ENCODE measurements at places on chromosomes 2 and 18.

DNA sequence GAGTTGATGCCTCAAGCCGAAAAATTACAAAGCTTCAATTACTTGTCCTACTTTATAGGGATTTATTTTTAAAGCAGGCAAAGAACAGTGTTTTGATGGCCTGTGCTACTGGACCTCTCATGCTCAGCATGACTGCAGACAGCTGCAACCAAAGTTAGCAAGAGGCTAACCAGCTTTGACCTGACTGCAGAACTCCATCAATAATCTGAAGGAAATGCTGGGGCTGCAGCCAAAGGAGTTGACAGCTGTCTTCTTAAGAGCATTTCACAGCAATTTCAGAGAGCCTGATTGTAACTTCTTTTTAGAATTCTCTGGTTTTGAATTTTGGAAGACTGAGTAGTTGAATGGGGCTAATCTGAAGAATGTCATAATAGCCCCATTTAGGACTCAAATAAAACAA, 46.5 kb upstream of the SESTD1 start:
- no peak for DNase-seq

- DNase-seq = no peak
Observed at GRCh38 chr2:202036601-202037037, 3.0 kb downstream of the FZD7 start.

GRCh38 chr2:168798888-168799410, 3.5 kb upstream of the NOSTRIN start:
- no peak for DNase-seq

- DNase-seq = no peak
Observed at GRCh38 chr18:907885-908757, 3.5 kb downstream of the ADCYAP1 start.

- peak; percentile 52 for DNase-seq
Observed at GRCh38 chr2:203583701-203584100, 48.6 kb upstream of the RAPH1 start.

DNA sequence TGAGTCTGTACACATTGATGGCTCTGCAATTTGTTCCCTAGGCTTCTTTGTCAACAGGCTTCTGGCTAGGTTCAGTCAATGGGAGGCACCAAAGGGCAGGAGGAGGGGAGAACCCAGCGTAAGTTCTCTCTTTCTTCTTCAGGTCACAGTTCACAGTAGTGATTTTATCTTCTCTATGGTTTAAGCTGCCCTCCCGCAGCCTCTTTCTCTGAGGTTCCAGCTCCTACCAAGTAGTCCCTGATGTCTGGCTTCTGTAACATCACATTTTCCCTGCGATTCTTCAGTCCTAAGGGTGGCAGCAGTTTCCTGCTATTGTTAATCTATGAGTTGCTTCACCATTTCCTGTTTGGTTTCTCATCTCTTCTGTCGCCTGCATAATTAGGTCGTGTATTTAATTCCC, 107.4 kb downstream of the CPO start:
- no peak for DNase-seq

DNA sequence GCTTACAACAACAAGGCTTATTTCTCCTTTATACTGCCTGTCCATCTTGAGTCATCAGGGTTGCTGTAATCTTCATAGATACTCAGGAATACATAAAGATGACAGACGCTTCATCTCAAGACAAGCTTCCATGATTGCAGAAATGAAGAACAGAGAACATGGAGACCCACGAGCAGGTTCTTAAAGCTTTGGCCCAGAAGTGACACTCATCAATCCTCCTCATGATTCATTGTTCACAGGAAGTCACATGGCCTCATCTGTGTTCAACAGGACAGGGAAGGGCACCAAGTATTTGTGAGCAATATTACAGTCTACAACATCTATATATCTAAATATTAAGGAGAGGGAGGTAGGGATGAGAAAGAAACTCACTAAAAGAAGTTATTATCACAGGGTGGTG, 36.5 kb upstream of the PGAP1 start:
- no peak for DNase-seq

GRCh38 chr18:45713239-45713638, 10.7 kb upstream of the SLC14A1 start:
- DNase-seq = no peak

GRCh38 chr2:47551800-47552525, 149.0 kb downstream of the MSH2 start:
- no peak for DNase-seq

- DNase-seq = no peak
Observed at GRCh38 chr2:135744760-135745314, 3.2 kb downstream of the UBXN4 start.

GRCh38 chr2:73997813-73998212, 13.1 kb downstream of the TET3 start:
- DNase-seq = no peak

DNA sequence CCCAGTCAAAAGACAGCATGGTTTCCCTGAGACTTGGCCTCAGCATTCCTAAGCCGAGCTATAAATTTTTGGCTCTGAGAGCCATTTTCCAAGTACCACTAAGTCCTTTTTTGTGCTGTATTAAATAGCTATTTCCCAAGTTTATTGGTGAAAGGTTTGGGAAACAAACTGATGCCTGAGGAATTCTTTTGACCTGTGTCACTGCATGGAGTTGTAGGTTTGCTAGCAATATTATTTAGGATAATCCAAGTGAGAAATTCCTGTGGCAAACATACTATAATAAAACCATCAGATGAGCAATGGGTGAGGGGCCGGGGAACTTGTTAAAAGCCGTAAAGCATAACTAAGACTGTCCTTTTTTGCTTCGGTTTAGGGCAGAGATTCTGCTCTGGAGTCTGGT, 28.4 kb downstream of the ARHGAP28 start:
- DNase-seq = peak; percentile 88

DNA sequence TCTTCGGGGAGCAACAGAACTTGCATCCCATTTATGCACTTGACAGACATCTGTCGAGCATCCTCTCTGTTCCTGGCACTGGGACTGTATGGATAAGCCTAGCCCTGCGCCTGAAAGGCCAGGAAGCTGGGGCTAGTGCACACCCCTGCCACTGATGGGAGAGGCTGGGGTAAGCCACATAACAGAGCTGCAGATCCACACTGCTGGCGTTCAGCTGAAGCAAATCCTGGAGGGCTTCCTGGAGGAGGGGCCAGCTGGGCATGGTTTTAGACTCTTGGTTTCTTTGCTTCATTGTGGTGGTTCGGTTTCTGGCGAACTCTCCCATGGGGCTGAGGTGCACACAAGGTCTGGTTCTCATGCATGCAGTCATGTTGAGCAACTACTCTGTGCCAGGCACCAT, 45.5 kb upstream of the FOSL2 start:
- no peak for DNase-seq

DNA sequence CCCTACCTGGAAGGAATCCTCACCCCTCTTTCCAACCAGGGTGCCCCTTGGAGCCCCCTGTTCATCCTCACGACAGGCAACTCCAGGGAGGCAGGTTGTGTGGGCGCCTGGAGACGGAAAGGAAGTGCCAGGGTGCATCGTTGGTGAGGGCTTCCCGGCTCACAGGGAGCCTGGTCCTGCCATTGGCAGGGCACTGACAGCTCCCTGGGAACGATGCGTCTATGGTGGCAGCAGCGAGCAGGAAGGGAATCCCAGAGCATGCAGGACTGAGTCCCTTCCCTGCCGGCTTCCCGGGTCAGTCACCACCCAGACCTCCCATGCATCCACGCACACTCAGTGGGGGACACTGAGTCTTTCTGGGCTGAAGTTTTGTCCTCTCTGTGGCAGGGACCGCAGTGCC, 117.6 kb downstream of the INHBB start:
- DNase-seq = no peak

DNA sequence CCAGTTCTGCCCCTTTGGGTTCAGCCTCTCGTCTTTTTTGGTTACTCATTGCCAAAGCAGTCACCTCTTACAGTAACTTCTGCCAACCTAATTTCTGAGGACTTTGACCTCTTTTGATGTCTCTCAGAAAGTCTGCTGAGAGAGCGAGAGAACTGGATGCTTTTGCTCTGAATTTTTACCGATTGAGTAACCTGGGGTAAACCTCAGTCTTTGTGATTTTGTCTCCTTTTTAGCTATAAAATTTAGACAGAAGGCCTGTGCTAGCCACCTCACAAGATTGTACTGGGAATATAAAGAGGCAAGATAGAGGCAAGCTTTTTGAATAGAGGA, 34.8 kb upstream of the IL1R1 start:
- DNase-seq = no peak

- no peak for DNase-seq
Observed at GRCh38 chr2:41829052-41829451, 218.8 kb upstream of the PKDCC start.

DNA sequence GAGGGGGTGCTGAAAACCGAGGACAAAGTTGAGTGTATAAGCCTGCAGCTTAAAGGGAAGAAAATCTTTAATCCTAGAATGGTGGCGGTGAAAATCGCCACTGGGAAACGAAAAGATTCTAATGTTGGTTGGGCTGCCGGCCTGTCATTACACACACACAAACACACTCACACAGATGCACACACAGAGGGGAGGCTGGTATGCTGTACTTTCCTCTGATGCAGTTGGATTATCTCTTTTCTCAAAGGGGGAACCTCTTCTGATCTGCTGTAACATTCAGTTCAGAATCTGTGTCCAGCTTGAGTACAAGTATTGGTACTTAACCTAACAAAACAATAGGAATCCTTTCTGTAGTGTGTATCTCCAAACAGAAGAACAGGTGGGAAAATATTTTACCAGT, 39.0 kb downstream of the ANXA4 start:
- DNase-seq = no peak

DNA sequence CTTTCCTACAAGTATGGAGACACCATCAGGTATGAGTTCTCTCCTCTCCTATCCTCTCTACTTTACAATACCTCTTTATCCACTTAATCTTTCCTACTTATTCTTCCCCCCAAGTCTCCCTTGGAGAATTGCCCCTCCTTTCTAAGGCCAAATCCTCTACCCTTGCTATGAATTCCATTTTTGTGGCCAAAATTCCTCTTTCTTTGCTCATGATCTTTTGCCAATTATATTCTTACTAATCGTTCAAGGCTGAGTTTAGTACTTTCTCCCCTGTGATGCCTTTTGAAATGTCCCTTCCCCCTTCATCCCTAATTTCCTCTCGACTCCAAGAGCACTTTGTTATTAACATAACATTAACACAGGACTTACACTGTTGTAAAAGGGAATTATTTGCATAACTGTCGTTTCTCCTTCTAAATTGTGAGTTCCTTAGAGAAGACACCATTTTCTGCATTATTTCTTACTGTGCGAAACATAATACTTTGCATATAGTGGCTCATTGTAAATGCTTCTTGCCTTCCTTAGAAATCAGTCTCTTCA, 133.4 kb downstream of the KCTD1 start:
- DNase-seq = no peak

- no peak for DNase-seq
Observed at GRCh38 chr2:8459474-8459873, 222.4 kb upstream of the ID2 start.

DNA sequence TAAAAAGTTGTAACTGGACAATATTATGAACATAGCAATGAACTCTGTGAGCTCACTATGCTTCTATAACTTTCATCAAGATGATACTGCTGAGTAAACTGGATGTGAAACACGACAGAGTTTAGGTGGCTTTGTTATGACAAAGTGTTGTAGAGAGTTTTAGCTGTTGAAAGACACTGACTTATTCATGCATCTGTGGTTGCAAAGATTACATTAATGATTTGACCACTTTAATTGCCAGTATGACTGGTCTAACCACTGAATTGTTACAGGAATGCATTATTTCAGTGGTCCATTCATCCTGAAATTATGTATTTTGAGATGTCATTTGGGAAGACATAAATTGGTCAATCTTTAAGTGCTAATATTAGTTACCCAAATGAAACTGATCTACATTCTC, 117.9 kb downstream of the SPHKAP start:
- peak; percentile 25 for DNase-seq

DNA sequence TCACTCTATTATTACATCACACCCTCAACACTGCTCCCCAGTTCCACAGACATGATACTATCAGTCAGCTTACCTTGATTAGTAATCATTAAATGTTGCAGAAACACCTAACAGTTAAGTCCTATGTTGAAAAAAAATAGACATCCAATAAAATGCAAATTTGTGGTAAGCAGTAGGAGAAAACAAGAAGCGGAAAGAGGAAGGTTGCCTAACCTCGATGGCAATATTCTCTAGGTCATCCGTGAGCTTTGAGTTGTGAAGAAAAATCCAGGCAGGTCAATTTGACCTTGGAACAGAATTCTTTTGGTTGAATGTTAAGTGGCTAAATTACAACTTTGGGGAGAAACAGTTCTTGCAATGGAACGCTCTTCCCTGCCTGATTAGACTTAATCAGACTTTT, 264.4 kb downstream of the AFF3 start:
- DNase-seq = no peak

DNA sequence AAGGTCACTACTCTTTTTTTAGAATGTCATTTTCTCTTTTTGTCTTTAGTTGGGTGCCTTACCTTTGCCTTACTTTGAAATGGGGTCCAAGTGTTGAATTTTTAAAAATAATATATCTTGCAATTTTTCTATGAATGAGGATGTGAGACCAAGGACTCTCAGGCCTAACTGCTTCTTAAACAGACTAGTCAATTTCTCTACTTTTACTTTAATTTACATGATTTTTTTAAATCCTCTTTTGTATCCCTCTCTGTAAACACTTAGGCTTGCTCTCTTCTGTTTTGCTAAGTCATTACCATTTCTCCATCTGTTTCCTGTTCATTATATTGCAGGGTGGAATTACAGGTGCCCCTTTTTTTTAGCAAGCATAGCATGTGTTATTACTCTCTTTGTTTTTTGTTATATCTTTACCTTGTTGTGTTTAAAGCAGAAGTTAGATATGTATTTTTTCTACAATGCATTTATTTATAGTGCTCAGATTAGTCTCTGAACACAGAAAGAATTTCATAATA, 261.8 kb downstream of the SPAG16 start:
- no peak for DNase-seq

DNA sequence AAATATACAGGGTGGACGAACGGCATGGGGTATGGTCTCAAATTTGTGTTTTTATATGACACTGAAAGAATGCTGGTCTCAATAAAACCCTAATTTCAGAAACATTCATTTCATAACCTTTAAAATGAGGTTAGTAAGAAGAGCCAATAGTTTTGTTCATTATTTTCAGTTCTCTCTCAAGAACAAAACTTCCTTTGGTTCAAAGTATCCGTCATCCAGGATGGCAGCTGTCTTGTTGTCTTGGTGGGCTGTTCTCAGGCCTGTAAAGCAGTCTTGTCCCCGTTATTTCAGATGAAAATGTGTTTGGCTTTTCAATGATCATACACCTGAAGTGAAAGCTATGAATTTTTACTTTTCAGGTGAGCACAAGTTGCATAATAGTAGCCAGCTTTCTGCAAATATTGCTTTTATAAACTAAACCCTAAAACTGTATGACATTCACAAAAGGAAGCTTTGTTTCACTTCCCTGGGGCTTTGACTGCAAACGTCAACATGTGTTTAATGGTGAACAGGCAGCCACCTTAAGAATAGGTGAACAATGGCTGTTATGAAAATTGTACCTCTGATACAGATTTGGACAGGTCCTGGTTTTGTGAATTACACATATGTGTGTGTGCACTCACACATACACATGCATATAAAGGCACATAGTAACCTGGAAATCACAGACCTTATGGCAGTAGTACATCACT, 2.6 kb downstream of the IL18RAP start:
- DNase-seq = no peak

GRCh38 chr18:40366521-40366920, 1588.5 kb upstream of the PIK3C3 start:
- DNase-seq = no peak

GRCh38 chr2:234961784-234962183, 10.0 kb downstream of the SH3BP4 start:
- no peak for DNase-seq

All from BJ (cell line).